ENCODE measurements at places on chromosomes 6 and 20.

- no peak for DNase-seq
Measured at GRCh38 chr20:57175397-57176010, 90.9 kb downstream of the BMP7 start.

GRCh38 chr20:38303908-38304379 lies at the start of gene BPI:
BPI (plus strand) TSS chr20:38304156; CDS start chr20:38304224, 68 bp downstream.
- DNase-seq, result no peak

GRCh38 chr20:19974630-19975435 lies 42.3 kb upstream of the NAA20 start:
- peak; percentile 42 for DNase-seq

DNA sequence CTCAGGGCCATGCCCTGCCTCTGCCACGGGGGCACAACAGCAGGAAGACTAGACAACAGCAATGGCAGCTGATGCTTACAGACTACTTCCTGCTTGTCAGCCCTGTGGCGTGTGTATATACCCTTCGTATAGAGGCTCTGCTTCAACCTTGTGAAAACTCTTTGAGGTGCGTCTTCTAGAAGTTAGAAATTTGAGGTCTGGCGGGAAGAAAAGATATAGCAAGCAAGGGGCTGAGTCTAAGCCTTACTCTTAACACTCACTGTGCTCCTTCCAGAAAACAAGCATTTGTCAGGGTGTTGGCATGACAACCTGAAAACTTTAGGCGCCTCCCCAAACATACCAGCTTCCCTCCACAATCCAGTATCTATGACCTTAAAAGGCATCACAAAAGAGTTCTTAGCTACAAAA lies 33.3 kb downstream of the JPH2 start:
- peak; percentile 3 for DNase-seq

- peak; percentile 67 for DNase-seq
Measured at GRCh38 chr6:80767808-80768207, 661.3 kb downstream of the BCKDHB start.

- DNase-seq, result no peak
Measured at GRCh38 chr20:48574383-48574782, 253.4 kb downstream of the PREX1 start.

GRCh38 chr6:119348748-119349360 lies 707 bp downstream of the MAN1A1 start:
- no peak for DNase-seq

DNA sequence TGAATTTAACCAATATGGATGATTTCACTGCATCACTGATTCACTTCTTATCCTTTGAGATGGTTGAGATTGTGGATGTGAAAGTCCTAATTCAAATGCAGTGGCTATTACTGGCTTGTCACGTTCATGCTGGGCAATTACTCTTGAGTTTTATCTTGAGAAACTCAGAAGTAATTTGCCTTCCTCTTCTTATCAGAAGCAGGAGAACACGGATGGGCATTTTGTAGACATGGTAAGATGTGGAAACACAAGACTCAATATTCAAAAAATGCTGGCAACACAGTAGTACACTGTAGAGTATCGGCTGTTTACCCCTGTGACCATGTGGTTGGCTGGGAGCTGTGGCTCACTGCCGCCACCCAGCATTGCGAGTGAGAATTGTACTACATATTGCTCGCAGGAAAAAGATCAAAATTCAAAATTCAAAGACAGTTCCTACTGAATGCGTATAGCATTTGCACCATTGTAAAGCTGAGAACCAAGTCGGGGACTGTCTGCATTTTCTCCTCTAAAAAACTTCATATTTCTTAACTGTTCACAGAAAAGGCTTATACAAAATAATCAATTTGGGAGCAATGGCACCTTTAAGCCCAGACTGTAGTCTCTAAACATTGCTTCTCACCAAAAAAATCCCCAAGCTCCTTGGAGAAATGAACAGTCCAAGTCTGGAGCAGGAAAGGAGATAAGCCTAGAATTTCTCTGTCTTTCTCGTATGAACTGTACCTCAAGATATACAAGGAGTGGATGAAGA lies 61.9 kb upstream of the ELOVL5 start:
- DNase-seq, result peak; percentile 24

DNA sequence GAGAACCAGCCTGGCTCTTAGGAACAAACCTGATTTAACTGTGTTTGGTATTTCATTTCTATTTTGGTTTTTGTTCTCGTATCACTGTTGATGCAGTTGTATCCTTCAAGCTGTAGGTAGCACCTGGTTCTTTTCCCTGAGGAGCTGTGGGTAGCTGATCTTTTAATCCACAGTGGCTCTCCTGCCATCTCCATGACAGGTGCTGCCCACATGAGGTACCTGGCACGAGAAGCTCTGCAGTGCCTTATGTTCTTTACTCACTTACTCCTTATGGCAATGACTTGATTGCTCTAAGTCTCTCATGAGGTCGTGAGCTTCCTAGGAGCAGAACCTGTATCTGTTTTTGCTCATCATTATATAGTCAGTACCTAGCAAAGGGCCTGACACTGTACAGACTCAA lies 74.3 kb upstream of the EMILIN3 start:
- no peak for DNase-seq

- DNase-seq, result no peak
Measured at GRCh38 chr6:138105446-138105845, 1.8 kb downstream of the PERP start.

DNA sequence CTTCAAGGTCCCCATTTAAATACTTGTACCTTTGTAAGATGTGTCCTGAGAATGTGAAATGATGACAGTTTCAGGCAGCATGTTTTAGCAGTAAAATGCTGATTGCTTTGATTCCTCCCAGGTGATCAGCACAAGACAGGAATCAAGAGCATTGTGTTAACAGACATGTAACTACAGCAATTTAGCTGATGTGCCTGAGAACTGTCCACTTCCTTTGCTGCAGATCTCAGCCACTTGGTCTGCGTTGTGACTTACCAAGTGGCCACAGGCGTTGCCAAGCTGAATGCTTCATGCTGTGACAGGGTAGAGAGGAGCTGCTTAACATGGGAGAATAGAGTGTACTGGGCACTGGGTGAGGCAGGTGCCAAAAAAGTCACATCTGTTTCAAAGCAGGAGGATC lies 767.0 kb upstream of the POU3F2 start:
- DNase-seq, result no peak

- no peak for DNase-seq
Measured at GRCh38 chr20:63281742-63282665, 9.4 kb downstream of the ARFGAP1 start.

GRCh38 chr6:140660295-140660694 lies 1285.8 kb upstream of the CITED2 start:
- DNase-seq, result no peak

DNA sequence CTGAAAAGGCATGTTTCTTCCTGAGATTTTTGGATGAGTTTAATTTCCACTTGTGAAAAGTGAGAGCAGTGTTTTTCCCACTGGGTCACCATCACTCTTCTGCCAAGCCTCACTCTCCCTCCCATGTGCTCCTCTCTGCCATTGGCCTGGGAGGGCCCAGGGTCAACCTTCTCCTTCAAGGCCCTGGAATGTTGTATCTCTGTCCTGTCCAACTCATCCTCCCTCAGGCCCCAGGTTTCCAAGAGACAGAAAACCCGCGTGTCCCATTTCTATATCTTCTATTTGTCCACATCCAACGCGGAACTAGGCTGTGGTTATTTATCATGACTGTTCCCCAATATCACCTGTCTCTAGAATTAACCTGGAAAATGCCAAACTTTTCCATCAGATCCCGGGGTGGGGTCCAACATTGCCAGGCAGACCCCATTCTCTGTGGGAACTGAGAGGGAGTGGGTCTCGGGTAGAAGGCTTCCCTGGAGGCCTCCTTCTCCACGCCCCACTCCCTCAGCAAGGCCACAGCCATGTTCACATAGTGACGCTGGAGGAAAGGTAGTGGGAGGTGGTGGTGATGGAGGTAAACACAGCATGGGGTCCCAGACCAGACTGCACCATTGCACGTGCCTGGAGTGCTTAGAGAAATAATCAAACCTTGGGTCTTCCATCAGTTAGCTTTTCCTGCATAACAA lies 173.5 kb downstream of the SCP2D1 start:
- DNase-seq, result no peak

- no peak for DNase-seq
Measured at GRCh38 chr6:33886673-33887144, 82.9 kb upstream of the MLN start.

DNA sequence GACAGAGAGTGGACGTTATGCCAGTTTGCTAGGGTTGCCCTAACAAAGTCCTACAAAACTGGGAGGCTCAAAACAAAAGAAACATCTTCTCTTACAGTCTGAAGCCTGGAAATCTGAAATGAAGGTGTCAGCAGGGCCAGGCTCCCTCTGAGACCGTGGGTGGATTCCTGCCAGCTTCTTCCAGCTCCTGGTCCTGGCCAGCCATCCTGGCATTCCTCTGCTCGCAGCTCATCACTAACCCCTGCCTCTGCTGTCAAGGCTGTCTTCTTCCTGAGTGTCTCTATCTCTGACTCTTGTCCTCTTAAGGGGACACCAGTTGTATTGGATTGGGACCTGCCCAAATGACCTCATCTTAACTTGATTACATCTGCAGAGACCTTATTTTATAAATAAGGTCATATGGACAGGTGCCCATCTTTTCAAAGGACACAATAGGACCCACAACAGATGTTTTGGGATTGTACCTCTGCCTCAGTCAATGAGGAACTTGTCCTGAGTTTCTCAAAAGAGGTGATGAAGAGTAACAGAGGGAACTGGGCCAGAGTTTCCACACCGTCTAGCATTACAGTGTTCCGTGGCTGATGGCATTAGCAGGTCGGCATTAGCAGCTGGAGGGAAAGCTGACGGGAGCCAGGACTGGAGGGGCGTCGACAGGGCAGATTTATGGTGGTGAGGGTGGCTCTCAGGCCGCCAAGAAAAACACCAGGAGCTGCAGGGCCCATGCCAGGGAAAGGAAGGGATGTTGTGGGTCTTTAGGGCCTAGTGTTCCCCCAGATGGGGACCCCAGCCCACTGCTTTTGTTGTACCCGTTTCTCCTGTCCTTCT lies 157.3 kb downstream of the TBXT start:
- no peak for DNase-seq

DNA sequence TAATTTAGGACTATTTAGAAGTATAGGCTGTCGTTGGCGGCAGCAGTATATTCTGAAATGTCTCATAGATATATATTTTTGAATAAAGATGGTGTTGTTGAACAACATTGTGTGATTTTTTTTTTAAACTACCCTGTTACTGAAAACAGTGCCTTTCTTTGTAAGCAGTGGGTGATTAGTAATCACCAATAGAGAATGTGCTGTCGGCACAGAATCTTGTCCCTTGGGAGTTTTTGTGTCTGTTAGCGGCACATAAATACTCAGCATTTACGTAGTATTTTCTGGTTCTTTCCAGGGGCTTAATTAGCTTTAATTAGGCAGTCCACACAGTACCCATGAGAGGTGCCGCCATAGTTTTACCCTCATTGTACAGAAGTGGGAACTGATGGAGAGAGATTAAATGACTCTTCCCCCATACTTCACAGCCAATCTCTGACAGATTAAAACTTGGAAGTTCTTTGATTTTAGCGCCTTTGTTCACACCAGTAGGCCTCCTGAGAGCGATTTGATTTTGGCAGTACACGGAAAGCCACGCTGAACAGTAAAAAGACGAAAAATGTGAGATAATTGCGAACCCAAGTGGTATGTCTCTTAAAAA lies 58.8 kb downstream of the RPRD1B start:
- DNase-seq, result peak; percentile 71

DNA sequence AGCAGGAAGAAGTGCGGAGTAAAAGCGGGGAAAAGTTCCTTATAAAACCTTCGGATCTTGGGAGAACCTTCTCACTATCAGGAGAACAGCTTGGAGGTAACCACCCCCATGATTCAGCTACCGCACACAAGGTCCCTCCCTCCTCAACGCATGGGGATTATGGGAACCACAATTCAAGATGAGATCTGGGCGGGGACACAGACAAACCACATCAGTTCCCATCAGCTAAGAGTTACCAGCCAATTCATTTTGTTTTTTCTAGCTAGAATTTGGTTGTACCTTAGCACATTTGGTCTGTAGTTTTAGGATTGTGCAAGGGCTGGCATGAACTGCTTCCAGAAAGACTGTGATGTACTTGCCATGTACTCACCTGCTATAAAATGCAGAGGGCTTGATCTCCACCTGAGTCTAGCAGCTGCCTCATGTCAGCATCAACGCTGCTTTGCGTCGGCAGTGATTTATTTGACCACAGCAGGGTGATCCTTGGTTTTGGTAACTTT lies 94.7 kb upstream of the SLC2A12 start:
- no peak for DNase-seq

GRCh38 chr6:154888421-154889295 lies 106.5 kb upstream of the TIAM2 start:
- DNase-seq, result no peak

- no peak for DNase-seq
Measured at GRCh38 chr6:45502456-45502855, 124.7 kb upstream of the SUPT3H start.

GRCh38 chr6:47310131-47310480 lies 401 bp upstream of the TNFRSF21 start:
- no peak for DNase-seq

- DNase-seq, result peak; percentile 18
Measured at GRCh38 chr6:150720774-150721233, 121.1 kb downstream of the PLEKHG1 start.

DNA sequence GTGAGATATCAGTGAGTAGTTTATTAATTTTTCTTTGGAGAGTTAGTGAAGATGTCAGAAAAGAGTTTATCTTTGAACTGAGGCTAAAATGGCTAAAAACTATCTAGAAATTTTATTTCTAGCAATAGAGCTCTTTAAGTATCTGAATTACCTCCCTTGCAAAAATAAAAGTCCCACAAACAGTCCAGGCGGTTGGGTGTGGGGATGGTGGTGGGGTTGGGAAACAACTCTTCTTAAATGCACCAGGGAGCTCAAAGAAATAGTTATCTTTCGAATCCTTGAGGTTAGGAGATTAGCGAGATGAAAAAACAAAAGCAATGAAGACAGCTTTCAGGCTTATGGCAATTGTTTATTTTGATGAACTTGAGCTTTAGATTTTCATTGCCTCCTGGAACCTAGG lies 1299.1 kb upstream of the ADGRB3 start:
- no peak for DNase-seq

GRCh38 chr20:57207251-57207650 lies 59.2 kb downstream of the BMP7 start:
- no peak for DNase-seq

DNA sequence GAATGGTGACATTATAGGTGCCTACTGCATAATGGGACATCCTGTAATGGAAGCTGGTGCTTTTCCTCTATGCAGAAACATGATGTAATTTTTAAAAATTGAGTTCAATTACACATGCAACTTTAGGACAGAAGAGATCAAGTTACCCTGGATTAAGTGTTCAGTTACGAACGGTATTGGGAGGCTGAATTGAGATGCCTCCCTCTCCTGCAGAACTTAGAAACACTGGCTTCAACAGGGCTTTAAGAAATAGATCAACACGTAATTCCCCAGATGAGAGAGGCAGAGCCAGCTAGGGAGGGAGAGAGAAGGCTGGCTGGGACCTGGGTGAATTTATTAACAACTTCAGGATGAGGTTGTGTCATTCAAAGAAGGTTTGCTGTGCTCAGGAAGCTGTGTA lies 232.8 kb downstream of the CDH26 start:
- no peak for DNase-seq

GRCh38 chr6:44594481-44594880 lies 207.0 kb downstream of the CDC5L start:
- DNase-seq, result no peak

- DNase-seq, result no peak
Measured at GRCh38 chr6:22062807-22063408, 233.9 kb downstream of the PRL start.
